ENCODE measurements at places on chromosomes 1 and 21.

DNA sequence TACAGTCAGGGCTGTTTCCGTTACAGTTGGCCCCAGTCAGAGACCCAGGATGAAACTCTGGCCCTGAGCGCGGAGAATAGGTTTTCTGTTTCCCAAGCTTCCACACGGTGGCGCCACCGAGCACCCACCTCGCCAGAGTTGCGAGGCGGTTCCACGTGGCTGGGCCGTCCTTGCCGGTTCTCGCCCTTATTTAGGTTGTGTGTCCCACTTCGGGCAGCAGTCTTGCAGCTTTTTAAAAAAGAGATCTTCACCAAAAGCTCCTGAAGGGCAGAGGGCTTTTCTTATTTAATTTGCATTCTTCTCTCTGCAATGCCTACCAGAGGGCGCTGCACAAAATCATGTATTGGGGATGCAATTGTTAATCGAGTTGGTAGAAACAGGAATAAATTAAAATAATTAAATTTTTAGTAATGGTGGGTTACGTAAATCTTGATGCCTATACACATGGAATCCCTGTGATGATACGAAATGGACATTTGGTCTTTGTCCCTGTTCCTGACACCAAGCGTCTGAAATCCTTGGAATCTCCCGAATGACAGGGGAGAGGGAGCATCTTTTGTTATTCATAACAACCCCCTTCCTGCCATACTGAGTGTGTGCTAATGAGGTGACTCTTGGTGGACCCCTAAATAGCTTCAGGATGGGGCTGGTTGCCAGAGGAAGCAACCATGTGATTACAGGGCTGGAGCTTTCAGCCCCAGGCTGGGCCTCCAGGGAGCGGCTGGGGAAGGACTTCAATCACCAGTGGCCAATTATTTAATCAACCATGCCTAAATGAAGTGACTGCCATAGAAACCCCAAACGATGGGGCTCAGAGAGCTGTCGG lies 5.6 kb upstream of the S100A7 start:
- DNase-seq, result peak; percentile 39

- no peak for DNase-seq
Observed at GRCh38 chr1:6281511-6282402, 20.9 kb upstream of the GPR153 start.

DNA sequence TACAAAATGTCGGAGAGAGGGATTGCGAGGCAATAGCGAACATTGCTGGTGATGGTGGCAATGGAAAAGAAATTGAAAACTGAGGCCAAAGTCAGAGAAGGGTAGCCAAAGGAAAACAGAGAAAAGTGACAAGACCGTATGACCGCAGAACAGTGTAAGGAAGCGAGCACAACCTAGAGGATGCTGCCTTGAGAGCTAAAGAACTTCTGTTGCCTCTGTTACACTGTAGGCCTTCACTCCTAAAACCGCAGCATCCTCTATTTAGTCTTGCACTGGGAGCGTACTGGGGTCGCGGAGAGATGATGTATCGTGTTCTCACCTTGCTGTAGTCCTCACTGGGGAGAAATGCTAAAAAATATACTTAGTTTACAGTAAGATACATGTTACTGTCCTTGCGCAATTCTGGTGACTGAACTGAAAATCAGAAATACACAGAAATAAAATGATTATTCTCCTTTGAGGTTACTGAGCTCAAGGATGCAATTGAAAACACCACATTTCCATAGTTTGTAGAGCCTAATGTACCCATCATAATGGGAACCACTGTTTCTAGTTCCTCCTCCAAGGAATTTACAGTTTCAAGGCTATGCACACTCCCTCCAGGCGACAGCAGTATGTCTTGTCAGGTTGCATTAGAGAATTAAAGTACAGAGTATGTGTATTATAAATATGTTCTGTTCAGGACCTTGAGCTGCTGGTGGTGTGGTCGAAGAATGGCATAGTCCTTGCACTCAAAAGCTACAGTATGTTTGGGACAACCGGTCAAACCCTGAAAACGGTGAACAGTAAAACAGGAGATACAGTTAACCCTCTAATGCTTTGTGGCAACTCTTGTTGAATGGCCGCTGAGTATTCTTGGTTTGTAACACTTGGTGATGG lies 1.3 kb downstream of the NEK7 start:
- peak; percentile 72 for DNase-seq

- DNase-seq, result peak; percentile 97
Observed at GRCh38 chr1:150067184-150068108, at the start of gene VPS45. VPS45 (plus strand) TSS chr1:150067776; CDS start chr1:150067858, 82 bp downstream.

DNA sequence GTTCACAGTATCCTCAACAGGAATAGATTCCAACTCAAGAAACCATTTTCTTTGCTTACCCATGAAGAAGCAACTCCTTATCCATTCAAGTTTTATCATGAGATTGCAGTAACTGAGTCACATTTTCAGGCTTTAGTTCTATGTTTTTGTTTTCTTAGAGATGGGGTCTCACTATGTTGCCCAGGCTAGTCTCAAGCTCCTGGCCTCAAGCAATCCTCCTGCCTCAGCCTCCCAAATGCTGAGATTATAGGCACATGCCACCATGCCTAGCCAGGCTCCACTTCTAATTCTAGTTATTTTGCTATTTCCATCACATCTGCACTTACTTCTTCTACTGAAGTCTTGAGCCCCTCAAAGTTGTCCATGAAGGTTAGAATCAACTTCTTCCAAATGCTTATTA lies 143.3 kb upstream of the HP1BP3 start:
- DNase-seq, result no peak

- peak; percentile 71 for DNase-seq
Observed at GRCh38 chr1:14661222-14661621, 62.7 kb downstream of the KAZN start.

DNA sequence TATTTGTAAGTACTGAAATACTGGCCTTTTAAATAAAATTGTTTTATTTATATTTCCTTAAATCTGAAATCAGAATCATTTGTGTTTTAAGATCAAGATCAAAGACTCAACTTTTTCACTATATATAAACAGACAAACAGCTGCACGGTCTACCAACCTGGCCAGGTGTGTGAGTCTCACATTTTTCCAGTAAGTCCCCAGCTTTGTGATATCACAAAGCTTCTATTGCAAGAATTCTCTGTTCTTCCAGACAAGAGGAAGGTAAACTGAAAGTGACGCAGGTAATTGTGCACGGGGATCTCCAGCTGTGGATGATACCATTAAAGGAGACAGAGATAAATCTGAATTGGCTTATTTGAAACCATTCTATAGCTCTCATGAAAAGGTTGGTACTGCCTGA lies 41.2 kb upstream of the CYP2J2 start:
- DNase-seq, result peak; percentile 26

- no peak for DNase-seq
Observed at GRCh38 chr1:244325056-244325758, 126.5 kb downstream of the ADSS2 start.

- no peak for DNase-seq
Observed at GRCh38 chr1:183310753-183311479, 107.3 kb downstream of the NMNAT2 start.

DNA sequence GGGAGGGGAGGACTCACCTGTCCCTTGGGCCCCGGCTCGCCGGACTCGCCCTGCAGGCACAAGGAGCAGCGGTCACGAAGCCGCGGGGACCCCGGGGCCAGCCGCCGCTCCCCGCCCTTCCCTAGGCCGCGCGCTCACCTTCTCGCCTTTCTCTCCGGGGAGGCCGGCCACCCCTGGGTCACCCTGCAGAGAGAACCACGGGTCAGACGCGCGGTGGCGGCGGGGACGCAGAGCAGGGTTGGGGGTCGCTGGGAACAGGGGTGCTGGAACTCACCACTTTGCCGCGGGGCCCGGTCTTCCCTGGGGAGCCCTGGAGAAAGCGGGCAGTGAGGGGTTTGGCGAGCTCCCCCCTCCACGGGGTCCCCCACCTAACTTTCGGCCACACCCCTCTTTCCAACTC lies 13.3 kb downstream of the COL9A2 start:
- no peak for DNase-seq

- DNase-seq, result peak; percentile 52
Observed at GRCh38 chr1:227944931-227945890, 2.5 kb downstream of the WNT9A start.

DNA sequence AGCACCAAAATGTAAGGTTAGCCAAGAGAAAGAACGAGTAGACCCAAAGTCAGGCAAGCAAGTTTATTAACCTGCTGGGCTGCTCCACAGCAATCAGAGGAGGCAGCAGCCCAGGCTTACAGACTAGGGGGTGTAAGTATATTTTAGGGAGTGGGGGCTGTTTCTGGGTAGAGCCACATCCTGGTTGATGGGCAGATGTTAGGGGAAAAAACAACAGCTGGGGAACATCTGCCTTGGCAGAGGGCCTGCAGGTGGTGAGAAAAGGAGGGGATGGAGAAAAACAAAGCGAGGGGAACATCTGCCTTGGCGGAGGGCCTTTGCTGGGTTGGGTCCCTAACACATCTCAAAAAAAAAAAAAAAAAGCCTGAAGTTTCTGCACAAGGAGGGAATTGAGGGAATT lies 9.7 kb upstream of the ZBTB48 start:
- DNase-seq, result no peak

DNA sequence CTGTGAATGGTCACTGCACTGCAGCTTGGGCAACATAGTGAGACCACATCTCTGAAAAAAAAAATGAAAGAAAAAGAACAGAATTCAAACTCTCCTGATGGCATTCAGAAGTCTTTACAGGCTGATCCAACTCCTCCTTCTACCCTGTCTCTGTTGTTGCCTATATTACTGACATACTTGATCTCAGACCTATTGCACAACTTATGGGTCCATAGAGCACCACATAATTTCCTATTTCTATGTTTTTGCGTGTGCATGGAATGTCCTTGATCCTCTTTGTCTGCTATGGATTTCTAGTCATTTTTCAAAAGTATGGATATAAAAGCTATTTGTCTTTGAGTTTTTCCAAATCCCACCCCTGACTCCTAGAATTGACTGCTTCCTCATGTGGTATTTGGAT lies 22.4 kb upstream of the CYP2J2 start:
- no peak for DNase-seq

DNA sequence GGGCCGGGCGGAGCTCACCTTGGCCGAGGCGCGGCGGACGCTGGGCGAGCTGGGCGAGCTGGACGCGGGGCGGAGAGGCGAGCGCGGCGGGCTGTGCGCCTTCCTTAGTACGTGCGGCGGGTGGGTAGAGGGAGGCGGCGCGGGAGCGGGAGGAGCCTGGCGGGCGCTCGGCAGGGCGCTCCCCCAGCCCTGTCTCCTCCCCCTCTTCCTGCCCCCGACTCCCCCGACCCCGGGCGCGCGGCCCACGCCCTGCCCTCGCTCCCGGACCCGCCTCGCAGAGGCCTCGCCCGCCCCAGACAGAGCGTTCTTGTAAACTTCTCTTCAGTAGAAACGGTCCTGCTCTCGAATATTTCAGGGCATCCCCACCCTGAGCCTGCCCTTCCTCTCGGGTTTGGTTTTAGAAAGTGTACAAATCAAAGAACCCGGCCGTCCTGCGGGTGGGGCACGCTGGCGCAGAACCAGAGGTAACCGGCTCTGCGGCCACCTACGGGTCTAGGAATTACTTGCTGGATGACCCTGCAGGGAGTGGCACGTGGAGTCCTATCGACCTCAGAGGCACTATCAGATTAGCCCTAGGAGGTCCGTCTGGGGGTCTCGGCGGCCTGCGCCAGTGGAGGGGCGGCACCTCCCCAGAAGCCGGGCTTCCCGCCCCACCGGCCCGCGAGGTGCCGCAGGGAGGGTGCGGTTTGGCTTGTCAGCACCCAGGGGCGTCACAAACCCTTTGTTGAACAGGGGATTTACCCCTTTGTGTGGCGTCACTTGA lies at the start of gene S100A10:
TSS of gene S100A10 (minus strand) at position 126 of the 763 bp plus-strand sequence. CDS start 7,629 bp downstream, outside the sequence.
- peak; percentile 79 for DNase-seq

- no peak for DNase-seq
Observed at GRCh38 chr1:118978914-118979701, 9.0 kb downstream of the TBX15 start.

- DNase-seq, result no peak
Observed at GRCh38 chr1:206114692-206115640, 2.2 kb downstream of the AVPR1B start.

GRCh38 chr1:169184812-169185211 lies 78.3 kb downstream of the ATP1B1 start:
- DNase-seq, result peak; percentile 59

GRCh38 chr1:189150624-189151023 lies 1327.0 kb downstream of the BRINP3 start:
- no peak for DNase-seq

DNA sequence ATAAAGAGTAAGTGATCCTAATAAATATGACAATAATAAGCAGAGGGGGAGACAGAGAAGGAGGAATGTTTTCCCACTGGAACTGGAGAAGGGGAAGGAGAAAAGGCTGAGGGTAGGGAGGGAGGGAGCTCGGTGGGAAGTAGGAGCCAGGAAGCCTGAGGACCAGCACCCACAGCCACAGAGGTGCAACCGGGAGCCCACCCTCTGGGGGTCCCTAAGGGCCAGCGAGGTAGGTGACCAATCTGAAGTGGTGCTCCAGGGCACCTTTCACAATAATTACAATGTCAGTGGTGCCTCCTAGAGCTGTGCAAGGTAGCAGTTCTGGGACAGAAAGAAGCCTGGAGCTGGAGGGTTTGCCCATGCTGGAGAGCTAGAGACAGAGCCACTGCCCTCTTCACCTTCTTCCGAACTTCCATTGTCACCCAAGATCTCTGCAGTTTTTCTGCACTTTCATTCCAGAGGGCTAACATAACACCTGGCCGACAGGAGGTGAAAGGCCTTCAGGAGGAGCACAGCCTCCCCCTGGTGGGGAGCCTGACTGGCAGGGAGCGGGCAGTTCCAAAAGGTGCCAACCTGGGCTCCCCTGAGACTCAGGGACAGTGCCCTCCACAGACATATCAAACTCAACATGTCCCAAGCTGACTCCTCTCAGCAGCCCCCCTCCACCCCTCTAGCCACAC lies 4.1 kb upstream of the AHCYL1 start:
- peak; percentile 60 for DNase-seq

DNA sequence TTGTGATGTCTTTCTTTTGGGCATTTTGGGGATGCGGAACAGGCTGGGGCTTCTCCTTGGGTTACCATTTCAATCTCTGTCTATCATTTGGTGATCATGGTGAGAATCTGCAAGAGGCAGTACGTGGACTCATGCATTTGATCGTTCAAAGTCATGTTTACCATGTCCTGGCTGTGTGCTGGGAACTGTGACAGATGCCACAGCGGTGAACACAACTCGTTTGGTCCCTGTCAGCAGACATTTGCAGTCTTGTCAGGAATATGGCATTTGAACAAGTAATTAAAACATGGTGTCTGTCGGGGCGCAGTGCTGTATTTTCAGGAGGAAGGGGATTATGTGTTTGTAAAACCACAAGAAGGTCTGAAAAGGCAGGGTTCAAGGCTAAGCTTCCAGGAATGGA lies 103.3 kb upstream of the IGSF21 start:
- DNase-seq, result no peak

DNA sequence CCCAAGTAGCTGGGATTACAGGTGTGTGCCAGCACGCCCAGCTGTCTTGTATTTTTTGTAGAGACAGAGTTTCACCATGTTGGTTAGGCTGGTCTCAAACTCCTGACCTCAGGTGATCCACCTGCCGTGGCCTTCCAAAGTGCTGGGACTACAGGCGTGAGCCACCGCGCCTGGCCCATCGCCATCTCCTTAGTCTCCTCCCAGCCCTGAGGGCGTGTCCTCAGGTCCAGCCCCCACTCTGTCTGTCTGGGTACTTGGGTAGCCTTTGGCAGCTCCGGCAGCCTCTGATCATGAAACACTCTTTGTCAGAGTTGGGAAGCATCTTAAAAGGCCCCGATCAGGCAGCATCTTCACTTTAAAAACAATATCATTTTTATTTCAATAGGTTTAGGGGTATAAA lies 90.3 kb upstream of the DISP3 start:
- peak; percentile 68 for DNase-seq

Data from NCI-H69 (cell line).